ENCODE measurements at places on chromosomes 13 and 19.

DNA sequence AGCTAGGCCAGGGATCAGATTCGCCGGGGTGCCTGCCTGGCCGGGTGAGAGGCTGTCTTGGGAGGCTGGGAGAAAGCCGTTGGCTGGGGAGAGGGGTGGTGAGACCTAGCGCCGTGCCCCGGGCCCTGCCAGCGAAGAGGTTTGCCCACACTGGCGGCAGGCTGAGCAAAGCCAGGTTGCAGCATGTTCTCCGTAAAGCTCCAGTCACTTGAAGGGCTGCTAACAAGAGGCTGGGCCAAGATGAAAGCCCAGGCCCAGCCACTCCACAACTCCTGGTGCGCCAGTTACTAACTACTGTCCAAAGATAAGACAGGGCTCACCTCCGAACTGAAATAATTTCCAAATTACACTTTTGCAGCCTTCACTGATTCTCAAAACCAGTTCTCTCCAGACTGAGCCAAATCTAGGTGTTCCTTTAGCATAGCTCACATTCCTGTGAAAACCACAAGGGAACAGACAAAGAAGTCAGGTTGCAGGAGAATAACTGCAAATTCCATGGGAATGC, 16.3 kb downstream of the ELAVL1 start:
- DNase-seq: no peak

GRCh38 chr13:24664726-24665409, 15.3 kb upstream of the ATP12A start:
- DNase-seq: no peak

GRCh38 chr13:39760521-39760920, 105.1 kb downstream of the COG6 start:
- DNase-seq: no peak

DNA sequence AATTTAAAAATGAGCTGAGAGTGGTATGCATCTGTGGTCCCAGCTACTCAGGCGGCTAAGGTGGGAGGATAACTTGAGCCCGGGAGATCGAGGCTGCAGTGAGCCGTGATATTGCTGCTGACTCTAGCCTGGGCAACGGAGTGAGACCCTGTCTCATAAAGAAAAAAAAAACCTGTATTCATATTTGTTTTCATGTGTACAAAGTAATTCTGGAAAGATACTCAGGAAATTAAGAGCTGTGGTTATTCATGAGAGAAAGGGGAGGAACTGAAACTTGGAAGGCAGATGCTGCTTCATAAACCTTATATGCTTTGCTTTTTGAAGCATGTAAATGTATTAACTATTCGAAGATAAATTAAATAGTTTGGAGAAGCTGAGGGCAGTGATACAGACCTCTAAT, 8.8 kb upstream of the RLN3 start:
- no peak for DNase-seq

- DNase-seq: no peak
Observed at GRCh38 chr19:16066611-16067104, 9.6 kb upstream of the TPM4 start.

GRCh38 chr13:30307971-30308290, 580 bp upstream of the KATNAL1 start:
- DNase-seq: no peak

DNA sequence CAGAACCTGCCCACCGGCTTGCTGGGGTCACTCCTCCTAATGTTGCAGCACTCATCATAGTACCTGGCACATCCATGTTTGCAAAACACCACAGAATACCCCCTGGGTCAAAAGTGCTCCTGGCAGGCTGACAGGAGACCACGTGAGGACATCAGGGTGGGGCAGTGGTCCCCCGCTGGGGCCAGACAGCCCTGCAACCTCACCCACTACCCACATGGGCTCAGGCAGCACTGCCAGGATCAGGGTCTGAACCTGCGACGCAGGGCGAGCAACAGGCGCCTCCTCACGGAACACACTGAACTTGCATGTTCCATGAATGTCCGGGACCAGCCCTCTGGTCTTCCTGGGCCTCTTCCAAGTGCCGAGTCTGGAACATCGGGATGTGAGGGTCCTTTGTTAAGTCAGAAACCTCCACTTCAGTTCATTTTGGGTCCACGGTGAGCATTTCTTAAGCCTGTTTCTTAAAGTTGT, 1.4 kb upstream of the SLC7A9 start:
- DNase-seq: no peak

- no peak for DNase-seq
Observed at GRCh38 chr13:87684850-87685742, 13.9 kb downstream of the SLITRK5 start.

DNA sequence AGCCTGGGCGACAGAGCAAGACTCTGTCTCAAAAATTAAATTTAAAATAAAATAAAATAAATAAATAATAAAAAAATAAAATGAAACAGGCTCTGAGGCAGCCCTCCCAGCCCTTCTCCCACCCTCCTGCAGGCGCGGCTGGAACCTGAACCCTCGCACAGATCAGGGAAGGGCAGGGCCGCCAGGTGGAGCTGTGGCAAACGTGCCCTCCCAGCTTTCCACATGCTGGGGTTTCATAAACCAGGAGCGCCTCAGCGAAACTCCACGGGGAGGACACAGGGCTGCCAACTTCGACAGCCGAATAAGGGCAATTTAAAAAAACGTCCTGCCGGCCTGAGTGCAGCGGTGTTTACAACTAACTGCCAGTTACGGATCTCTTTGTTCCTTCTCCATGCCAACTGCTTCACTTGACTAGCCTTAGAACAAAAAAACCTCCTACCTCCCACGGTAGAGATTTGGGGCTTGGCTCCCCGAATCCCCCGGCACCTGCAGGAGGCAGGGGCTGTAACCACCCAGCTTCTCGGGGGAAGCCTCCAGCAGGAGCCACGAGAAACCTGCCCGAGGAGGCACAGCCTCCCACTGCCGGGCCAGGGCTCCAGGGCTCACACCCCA, 15.9 kb downstream of the ZNF787 start:
- DNase-seq: no peak

DNA sequence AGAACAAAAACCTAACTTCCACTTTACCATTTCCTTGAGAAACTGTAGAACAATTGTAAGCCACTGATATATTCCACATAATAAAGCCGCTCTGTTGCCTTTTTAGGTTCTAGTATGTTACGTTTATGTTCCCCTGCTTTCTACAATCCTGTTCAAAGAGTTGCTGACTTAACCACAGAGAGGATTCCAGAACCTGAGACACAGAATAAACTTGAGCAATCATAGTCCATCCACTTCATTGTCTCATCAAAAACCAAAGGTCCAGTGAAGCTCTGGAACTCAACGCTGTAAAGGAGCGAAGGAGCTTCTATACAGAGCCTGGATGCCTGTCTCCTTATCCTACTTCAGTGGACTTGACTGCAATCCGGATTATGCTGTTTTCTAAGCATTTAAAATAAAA, 4.6 kb downstream of the STARD13 start:
- DNase-seq: no peak

Measured in T-helper 17 cell (primary cell).